ENCODE measurements at places on chromosomes 11 and 22. TPM values are rescaled to one million over a fixed set of nuclear protein-coding genes. Genes with fewer than 3 reads are reported as not detected.

The MS4A4A gene
- total RNA-seq = not detected

The MMP8 gene
- total RNA-seq = not detected

The DMC1 gene
- total RNA-seq = not detected

The MIOX gene
- not detected for total RNA-seq

The ACTN3 gene
- total RNA-seq = not detected

The SEPTIN5 gene
- 11.2 TPM for total RNA-seq

The TCIRG1 gene
- total RNA-seq = 2.7 TPM

The SLC22A8 gene
- not detected for total RNA-seq

DNA sequence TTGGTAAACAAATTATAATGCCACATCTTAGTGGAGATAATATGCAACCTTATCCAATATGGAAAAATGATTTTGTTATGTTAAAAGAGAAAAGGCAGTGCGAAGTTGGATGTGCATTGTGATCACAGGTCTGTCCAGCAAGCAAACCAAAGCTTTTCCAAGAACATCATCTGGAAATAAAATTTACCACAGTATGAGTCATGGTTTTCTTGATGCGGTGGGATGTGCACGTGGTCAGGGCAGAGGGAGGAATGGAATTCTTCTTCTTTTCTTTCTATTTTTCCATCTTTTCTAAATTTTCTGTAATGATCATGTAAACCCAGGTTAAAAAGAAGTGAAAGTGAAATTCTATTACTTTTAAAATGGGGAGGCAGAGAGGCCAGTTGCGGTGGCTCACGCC lies 169.8 kb downstream of the C11orf91 start:
- H3K27me3 ChIP-seq = no peaks in the 10 kb centered on the region
- DNase-seq = no peak
- no peak overlapping the region for H3K4me3 ChIP-seq
- no peaks in the 10 kb centered on the region for H3K36me3 ChIP-seq
- H3K4me1 ChIP-seq = 0 out of 2 replicates have a peak, but pooled peaks cover 2% of the 10 kb centered on the region

GRCh38 chr11:113994077-113994954 lies 19.4 kb downstream of the HTR3A start:
- no peaks in the 10 kb centered on the region for H3K4me1 ChIP-seq
- no peak overlapping the region for H3K27ac ChIP-seq
- no peak overlapping the region for H3K4me3 ChIP-seq

GRCh38 chr22:37263966-37264887 lies 18.1 kb upstream of the CYTH4 start:
- H3K4me3 ChIP-seq = no peak overlapping the region
- peaks cover 10% of the 10 kb centered on the region for H3K27me3 ChIP-seq
- no peak overlapping the region for H3K27ac ChIP-seq
- H3K36me3 ChIP-seq = no peaks in the 10 kb centered on the region
- no peaks in the 10 kb centered on the region for H3K4me1 ChIP-seq
- no peak for DNase-seq

DNA sequence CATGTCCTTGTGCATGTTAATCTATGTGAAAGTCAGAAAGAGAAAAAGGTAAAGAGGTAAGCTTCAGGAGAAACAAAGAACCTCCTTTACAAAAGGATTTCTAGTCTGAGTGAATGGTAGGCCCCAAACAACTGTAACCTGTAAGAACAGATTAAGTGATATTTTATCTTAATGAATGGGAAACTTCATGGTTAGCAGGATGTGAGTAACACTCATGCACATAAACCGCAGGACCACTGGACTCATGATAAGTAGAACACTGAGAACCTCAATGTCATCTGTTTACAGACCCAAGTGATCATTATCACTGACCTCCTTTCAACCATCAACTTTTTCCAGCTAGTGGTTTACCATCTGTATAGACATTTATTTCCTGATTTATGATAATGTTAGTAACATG lies 19.9 kb downstream of the OR8G5 start:
- H3K27me3 ChIP-seq = no peaks in the 10 kb centered on the region
- no peaks in the 10 kb centered on the region for H3K4me1 ChIP-seq
- H3K36me3 ChIP-seq = no peaks in the 10 kb centered on the region
- H3K27ac ChIP-seq = no peak overlapping the region

DNA sequence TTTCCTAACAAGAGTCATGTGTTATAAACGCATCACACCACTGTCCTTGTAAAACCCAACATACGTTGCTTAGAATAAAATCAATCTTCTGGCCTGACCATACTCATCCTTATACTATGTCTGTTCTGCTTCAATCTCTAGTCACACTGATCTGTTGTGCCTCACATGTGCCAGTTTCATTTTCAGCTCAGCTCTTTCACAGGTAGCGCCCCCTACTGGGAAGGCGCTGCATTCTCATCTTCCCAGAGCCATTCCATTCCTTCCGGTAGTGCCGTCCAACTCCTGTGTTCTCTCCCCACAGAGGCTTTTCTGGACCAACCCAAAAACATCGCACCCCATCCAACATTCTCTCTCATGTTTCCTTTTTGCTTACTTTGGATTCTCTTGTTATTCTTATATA lies 22.2 kb downstream of the CASP5 start:
- no peak overlapping the region for H3K4me3 ChIP-seq
- H3K27me3 ChIP-seq = no peaks in the 10 kb centered on the region
- peak; percentile 24 for DNase-seq
- no peaks in the 10 kb centered on the region for H3K4me1 ChIP-seq
- no peak overlapping the region for H3K27ac ChIP-seq

- no peak overlapping the region for H3K4me3 ChIP-seq
- H3K36me3 ChIP-seq = no peaks in the 10 kb centered on the region
- no peaks in the 10 kb centered on the region for H3K4me1 ChIP-seq
- H3K27me3 ChIP-seq = peaks cover 56% of the 10 kb centered on the region
- no peak overlapping the region for H3K27ac ChIP-seq
Measured at GRCh38 chr22:49586244-49586748, 241.4 kb downstream of the BRD1 start.

- 0 out of 2 replicates have a peak, but pooled peaks cover 2% of the 10 kb centered on the region for H3K36me3 ChIP-seq
- H3K27me3 ChIP-seq = no peaks in the 10 kb centered on the region
- no peak overlapping the region for H3K4me3 ChIP-seq
- no peak for DNase-seq
- H3K4me1 ChIP-seq = peaks cover 21% of the 10 kb centered on the region
Measured at GRCh38 chr22:31618471-31619176, 43.4 kb downstream of the PISD start.

DNA sequence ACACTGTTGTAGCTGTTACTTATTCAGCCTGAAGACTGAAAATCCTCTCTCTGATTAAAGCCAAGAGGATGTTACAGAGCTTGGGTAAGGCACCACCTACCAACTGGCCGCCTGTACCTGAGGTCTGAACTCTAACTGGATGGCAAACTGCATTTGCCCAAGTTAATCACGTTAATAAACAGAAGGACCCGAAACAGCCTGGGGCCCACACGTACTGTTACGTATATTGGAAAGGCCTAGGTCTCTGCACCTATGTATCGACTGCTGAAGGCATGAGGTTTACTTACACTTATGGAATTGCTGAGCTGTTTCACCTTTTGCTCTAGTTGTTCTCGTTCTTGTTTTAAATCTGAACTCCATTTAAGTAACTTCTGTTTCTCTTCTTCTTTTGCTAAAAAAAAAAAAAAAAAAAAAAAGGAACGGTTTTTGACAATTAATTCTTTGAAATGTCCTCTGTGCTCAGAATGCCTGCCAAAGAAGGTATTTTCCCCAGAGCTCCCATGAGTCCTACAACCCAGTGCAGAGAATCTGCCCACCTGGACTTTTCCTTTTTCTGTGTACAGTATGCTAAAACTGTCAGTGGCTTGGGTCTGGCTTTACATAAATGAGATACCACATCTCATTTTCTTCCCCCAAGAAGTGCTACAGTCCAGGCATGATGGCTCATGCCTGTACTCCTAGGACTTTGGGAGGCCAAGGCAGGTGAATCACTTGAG lies 13.1 kb downstream of the LARGE2 start:
- no peaks in the 10 kb centered on the region for H3K27me3 ChIP-seq
- no peaks in the 10 kb centered on the region for H3K4me1 ChIP-seq
- no peaks in the 10 kb centered on the region for H3K36me3 ChIP-seq
- no peak for DNase-seq
- no peak overlapping the region for H3K27ac ChIP-seq

DNA sequence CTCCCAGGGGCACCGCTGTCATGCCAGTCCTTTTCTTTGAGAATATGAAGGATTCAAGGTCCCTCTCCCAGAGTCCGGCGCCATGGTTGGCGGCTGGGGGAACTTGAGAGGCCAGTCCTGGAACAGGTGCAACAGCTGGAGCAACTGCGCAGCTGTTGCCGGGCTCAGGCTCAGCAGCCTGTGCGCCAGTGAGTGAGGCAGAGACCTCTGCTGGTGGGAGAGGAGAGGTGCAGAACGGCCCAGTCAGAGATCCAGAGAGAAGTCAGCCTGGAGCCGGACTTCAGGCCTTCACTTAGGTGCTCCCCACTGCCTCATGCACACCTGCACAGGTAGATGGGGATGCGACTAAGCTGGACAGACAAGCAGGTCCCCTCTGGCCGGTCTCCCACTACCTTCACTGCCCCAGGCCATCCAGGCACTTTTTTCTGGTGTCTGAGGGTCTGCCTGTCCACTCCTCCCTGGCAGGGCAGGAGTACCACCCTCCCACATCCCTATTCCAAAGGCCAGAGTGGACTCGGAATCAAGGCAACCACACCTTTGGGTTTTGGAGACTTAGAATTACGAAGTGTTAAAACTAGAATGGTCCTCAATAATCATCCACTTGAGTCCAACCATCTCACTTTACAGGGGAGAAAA lies 4.6 kb downstream of the CHRDL2 start:
- peaks cover 11% of the 10 kb centered on the region for H3K4me1 ChIP-seq
- H3K36me3 ChIP-seq = no peaks in the 10 kb centered on the region
- H3K27me3 ChIP-seq = no peaks in the 10 kb centered on the region
- peak overlapping the region; percentile 76 for H3K27ac ChIP-seq
- peak; percentile 92 for DNase-seq

- H3K4me3 ChIP-seq = no peak overlapping the region
- H3K36me3 ChIP-seq = no peaks in the 10 kb centered on the region
- H3K27ac ChIP-seq = no peak overlapping the region
Measured at GRCh38 chr11:77191823-77192495, 63.9 kb downstream of the MYO7A start.

- H3K36me3 ChIP-seq = no peaks in the 10 kb centered on the region
- no peak overlapping the region for H3K27ac ChIP-seq
- H3K4me3 ChIP-seq = no peak overlapping the region
- H3K4me1 ChIP-seq = 0 out of 2 replicates have a peak, but pooled peaks cover 2% of the 10 kb centered on the region
Measured at GRCh38 chr22:27086080-27087044, 429.0 kb downstream of the MIAT start.

GRCh38 chr11:783581-784015 lies 6.3 kb downstream of the CEND1 start:
- no peaks in the 10 kb centered on the region for H3K36me3 ChIP-seq
- H3K4me3 ChIP-seq = no peak overlapping the region
- peaks cover 9% of the 10 kb centered on the region for H3K4me1 ChIP-seq
- DNase-seq = peak; percentile 76
- no peaks in the 10 kb centered on the region for H3K27me3 ChIP-seq

DNA sequence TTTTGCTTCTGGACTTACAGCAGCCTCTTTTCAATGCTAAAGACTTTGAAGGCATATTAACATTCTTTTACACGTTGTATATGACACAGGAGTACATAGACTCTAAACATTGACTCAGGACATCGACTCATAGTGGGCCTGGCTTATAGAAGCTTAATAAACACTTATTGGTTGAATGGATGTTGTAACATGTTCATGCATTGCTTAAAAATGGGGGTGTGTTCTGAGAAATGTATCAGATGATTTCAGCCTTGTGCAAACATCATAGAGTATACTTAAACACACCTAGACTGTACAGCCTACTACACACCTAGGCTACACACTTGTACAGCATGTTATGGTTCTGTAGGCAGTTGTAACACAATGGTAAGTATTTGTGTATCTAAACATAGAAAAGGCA lies 17.9 kb downstream of the TTC17 start:
- DNase-seq = no peak
- no peak overlapping the region for H3K4me3 ChIP-seq
- peaks cover 33% of the 10 kb centered on the region for H3K36me3 ChIP-seq
- H3K27me3 ChIP-seq = no peaks in the 10 kb centered on the region
- no peaks in the 10 kb centered on the region for H3K4me1 ChIP-seq

GRCh38 chr11:67344264-67344663 lies 9.1 kb downstream of the POLD4 start:
- DNase-seq = no peak
- no peak overlapping the region for H3K4me3 ChIP-seq
- no peak overlapping the region for H3K27ac ChIP-seq
- no peaks in the 10 kb centered on the region for H3K27me3 ChIP-seq
- H3K36me3 ChIP-seq = no peaks in the 10 kb centered on the region

GRCh38 chr11:31812383-31813381 lies 1.6 kb upstream of the PAX6 start:
- 0 out of 2 replicates have a peak, but pooled peaks cover 3% of the 10 kb centered on the region for H3K4me1 ChIP-seq
- no peak for DNase-seq
- H3K27ac ChIP-seq = no peak overlapping the region
- no peaks in the 10 kb centered on the region for H3K36me3 ChIP-seq
- H3K27me3 ChIP-seq = no peaks in the 10 kb centered on the region

DNA sequence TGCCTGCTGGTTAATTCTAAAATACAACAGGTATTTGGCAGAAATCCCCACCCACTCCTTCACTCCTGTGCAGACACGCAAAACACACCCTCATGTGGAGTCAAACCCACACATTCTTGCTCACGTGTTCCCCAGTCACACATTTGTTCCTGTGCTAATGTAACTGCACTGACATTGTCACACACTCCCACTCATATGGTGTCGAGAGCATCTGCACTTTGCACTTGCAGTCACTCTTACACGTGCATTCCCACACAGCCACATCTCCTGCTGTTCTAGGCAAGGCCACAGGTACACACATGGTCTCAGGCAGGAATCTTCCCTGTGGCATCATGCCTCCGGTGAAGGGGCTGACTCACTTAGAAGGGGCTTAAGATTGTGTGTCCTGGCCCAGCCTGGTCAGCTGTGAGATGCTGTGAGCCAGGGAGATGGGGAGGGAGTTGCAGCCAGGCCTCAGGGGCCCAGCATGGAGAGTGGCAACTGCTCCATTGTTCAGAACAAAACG lies 395.0 kb downstream of the TENM4 start:
- no peaks in the 10 kb centered on the region for H3K36me3 ChIP-seq
- no peak overlapping the region for H3K4me3 ChIP-seq
- H3K4me1 ChIP-seq = no peaks in the 10 kb centered on the region
- no peaks in the 10 kb centered on the region for H3K27me3 ChIP-seq
- no peak for DNase-seq

GRCh38 chr22:43883012-43883661 lies 8.7 kb downstream of the PNPLA5 start:
- no peak overlapping the region for H3K4me3 ChIP-seq
- 0 out of 2 replicates have a peak, but pooled peaks cover 3% of the 10 kb centered on the region for H3K27me3 ChIP-seq
- no peaks in the 10 kb centered on the region for H3K36me3 ChIP-seq
- no peak overlapping the region for H3K27ac ChIP-seq

GRCh38 chr22:49163258-49163959 lies 664.3 kb downstream of the BRD1 start:
- no peak for DNase-seq
- H3K27ac ChIP-seq = no peak overlapping the region
- H3K36me3 ChIP-seq = no peaks in the 10 kb centered on the region
- H3K27me3 ChIP-seq = peaks cover 47% of the 10 kb centered on the region
- H3K4me3 ChIP-seq = no peak overlapping the region

GRCh38 chr11:101436511-101437142 lies 147.2 kb downstream of the TRPC6 start:
- no peak overlapping the region for H3K27ac ChIP-seq
- H3K27me3 ChIP-seq = no peaks in the 10 kb centered on the region
- peak; percentile 53 for DNase-seq

- no peaks in the 10 kb centered on the region for H3K4me1 ChIP-seq
- peak; percentile 67 for DNase-seq
- H3K27ac ChIP-seq = no peak overlapping the region
- no peaks in the 10 kb centered on the region for H3K27me3 ChIP-seq
Measured at GRCh38 chr11:62081378-62082291, 42.2 kb upstream of the INCENP start.

- no peak for DNase-seq
- H3K36me3 ChIP-seq = no peaks in the 10 kb centered on the region
- H3K27ac ChIP-seq = no peak overlapping the region
Measured at GRCh38 chr11:93773045-93773477, 11.0 kb upstream of the MED17 start.

Data from SJCRH30 (cell line).